ENCODE measurements at places on chromosomes 2 and 18. TPM values are rescaled to one million over a fixed set of nuclear protein-coding genes. Genes with fewer than 3 reads are reported as not detected.

Gene CNTNAP5
- not detected for total RNA-seq

GRCh38 chr18:45049578-45050319, 369.1 kb downstream of the SETBP1 start:
- no peaks in the 10 kb centered on the region for H3K4me1 ChIP-seq
- H3K4me3 ChIP-seq: no peak overlapping the region
- DNase-seq: no peak
- H3K27ac ChIP-seq: no peak overlapping the region
- H3K36me3 ChIP-seq: no peaks in the 10 kb centered on the region
- H3K27me3 ChIP-seq: no peaks in the 10 kb centered on the region

- no peaks in the 10 kb centered on the region for H3K27me3 ChIP-seq
- H3K4me3 ChIP-seq: no peak overlapping the region
Measured at GRCh38 chr18:43108469-43108868, 7.0 kb downstream of the RIT2 start.

- no peaks in the 10 kb centered on the region for H3K36me3 ChIP-seq
- H3K27me3 ChIP-seq: peaks cover 16% of the 10 kb centered on the region
- no peaks in the 10 kb centered on the region for H3K4me1 ChIP-seq
- H3K4me3 ChIP-seq: no peak overlapping the region
- H3K27ac ChIP-seq: no peak overlapping the region
- no peak for DNase-seq
Measured at GRCh38 chr2:29628108-29628745, 293.2 kb downstream of the ALK start.

Gene MAPRE3
- 11.6 TPM for total RNA-seq

Gene TUBA3E
- total RNA-seq: not detected

DNA sequence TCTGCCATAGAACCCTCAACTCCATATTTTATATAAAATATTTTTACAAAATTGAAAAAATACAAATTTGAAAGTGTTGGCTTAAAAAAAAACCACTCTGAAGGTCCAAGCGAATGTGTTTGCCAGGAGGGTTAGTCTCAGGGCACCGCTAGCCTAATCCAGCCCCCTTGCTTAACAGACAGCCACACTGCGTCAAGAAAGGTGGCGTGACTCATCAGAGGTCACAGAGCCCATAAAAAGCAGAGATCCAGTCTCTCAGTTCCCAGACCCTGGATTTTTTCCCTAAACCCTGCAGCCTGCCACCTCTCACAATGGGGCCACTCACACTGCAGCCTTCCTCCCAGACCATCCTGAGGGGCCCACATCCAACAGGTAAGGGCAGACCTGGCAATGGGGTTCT, 3.9 kb upstream of the TNS1 start:
- no peak overlapping the region for H3K4me3 ChIP-seq
- H3K27ac ChIP-seq: no peak overlapping the region
- no peaks in the 10 kb centered on the region for H3K4me1 ChIP-seq
- H3K27me3 ChIP-seq: peaks cover 17% of the 10 kb centered on the region
- DNase-seq: no peak

- peaks cover 2% of the 10 kb centered on the region for H3K4me1 ChIP-seq
- H3K4me3 ChIP-seq: no peak overlapping the region
- no peak overlapping the region for H3K27ac ChIP-seq
Measured at GRCh38 chr2:1886405-1886992, 142.2 kb upstream of the PXDN start.

GRCh38 chr2:105895990-105896764, 151.5 kb downstream of the NCK2 start:
- no peak overlapping the region for H3K27ac ChIP-seq
- H3K4me3 ChIP-seq: no peak overlapping the region
- DNase-seq: no peak
- H3K36me3 ChIP-seq: no peaks in the 10 kb centered on the region
- H3K27me3 ChIP-seq: no peaks in the 10 kb centered on the region

Data from Panc1 (cell line).